Muscle of leg (tissue), 16 donors: ENCODE measurements at places on chromosomes 7 and 10. TPM values are rescaled to one million over a fixed set of nuclear protein-coding genes. Genes with fewer than 3 reads are reported as not detected.

- no peak for DNase-seq
Observed at GRCh38 chr7:3083350-3083749, 39.7 kb upstream of the CARD11 start.

DNA sequence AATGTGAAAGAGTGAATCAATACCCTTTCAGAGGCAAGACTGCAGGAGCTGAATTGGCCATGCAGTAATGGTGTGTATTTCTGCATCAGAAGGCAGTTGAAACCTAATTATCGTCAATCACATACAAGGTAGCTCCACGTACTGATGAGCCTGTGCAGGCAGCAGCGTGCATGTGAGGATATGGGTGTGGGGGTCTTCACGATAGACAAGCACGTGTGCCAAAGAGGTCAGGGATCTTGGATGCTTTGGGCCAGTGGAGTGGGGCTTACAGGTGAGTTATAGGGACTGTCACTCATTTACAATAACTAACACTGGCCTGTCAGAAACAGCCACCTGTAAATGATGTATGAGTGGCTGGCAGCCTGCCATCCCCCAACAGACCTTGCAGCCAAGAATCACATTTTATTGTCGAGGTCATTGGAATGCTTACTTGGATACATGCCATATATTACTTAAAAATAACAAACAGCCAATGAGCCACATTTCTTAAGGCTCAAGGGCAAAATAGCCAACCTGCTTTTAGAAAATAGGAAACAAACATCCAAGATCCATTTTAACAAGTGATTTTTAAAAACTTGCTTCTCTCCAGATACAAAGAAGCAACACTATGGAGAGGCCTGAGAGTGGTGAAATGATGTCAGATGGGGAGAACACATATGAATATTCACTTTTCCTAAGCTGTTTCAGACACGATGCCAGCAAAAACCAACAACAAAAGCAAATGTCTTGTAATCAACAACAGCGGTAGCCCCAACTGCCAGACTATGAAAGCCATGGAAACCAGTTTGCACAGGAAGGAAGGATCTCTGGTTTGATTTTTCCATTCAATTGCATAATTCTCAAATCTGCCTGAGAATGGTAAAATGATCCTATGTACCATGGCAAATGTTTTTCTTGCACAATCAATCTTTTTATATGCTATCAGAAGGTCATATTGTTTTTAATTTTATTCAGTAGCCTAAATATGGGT is 210.7 kb downstream of the SKAP2 start:
- DNase-seq = peak; percentile 15

DNA sequence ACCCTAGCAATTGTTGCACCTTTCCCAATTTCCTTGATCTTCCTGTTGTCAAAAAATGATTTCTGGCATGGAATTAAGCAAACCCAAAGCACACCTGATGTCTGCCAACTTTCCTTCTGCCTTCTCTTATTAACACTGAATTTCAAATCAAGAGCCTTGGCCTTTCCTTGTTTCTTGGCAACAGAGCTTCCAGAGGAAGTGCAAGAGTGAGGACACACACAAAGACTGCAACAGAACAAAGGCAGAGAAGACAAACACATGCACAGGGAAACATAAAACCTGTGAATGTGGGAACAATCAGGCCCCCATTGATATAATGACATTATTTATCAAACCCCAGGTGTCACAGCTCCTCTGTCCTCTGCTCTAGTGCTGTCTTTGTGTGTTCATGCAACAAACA is 73.0 kb upstream of the IL6 start:
- peak; percentile 43 for DNase-seq

DNA sequence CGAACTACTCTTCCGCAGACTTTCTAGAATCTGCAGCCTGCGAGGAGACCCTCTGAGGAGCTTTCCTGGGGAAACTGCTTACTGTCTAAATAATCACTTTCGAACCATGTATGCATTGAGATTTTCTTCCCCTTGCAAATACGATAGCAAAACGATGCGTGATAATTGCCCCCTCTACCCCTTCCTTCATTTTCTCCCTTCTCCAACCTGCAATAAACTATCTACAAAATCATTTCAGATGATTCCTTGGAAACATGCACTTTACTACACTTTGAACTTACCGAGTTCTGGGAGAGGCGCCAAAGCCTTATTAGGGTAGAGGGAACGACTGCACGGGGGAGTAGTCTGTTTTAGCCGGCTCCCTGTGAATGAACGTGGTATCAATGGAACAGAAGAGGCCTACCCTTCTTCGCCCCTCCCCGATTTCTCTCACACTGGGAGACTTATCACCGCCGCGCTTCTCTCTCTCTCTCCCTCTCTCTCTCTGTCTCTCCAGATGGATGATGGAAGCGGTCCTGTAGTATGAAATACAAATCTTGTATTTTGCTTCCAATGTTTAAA is at the start of gene FGFBP3:
FGFBP3 (minus strand) TSS at position 370 of the 561 bp plus-strand sequence. CDS start 517 bp downstream, outside the sequence.
- DNase-seq = peak; percentile 81

- no peak for DNase-seq
Observed at GRCh38 chr7:51077316-51077986, 239.2 kb downstream of the COBL start.

GRCh38 chr7:16891338-16891737 is 9.6 kb upstream of the AGR3 start:
- DNase-seq = peak; percentile 73

GRCh38 chr7:67608806-67609205 is 612.2 kb downstream of the TYW1 start:
- DNase-seq = no peak

DNA sequence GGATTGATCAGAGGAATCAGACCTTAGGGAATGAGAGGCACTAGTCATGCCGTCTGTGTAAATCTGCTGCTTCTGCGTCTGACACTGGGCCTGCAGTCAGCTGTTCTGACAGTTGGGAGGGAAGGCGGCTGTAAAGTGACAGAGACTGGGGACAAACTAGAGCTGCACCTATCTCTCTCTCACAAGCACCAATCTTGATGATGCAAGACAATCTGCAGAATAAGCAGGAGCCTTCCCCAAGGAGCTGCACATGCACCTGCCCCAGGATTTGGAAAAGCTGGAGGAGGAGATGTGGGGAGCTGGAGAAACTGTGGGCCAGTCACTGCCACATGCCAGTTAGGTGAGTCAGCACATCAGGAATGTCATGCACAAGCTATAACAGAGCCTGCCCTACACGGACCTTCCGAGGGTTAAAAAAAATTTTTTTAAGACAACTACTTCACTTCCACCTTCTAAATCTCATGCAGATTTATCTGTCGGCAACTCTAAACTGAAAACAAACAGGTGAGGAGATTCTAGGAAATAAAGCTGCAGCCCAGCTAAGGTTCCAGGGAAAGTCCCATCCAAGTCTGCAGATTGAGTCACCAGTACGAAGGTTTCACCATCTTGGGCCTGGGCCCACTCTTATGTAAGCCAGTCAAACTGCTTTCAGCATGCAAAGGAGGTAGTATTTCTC is 39.2 kb downstream of the ENO4 start:
- DNase-seq = no peak

- DNase-seq = peak; percentile 31
Observed at GRCh38 chr7:135774284-135774683, 25.7 kb upstream of the FAM180A start.

DNA sequence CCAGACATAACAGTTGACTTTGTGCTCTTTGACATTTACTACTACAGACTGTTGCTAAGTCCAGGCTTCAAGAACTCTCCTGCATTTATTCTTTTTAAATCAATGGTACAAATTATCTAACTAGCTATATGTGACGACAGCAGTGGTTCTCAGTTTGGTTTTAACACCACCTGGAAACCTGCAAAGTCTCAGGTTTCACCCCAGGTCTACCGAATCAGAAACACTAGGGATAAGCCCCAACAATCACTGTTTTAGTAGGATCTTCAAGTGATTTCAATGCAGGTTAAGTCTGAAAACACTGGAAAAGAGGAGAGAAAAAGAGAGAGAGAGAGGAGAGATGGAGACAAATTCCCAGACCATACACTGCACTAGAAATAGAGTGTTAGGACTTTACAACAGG is 519.0 kb downstream of the PCDH15 start:
- no peak for DNase-seq

GRCh38 chr7:73742338-73742752 is 3.7 kb upstream of the ABHD11 start:
- no peak for DNase-seq

DNA sequence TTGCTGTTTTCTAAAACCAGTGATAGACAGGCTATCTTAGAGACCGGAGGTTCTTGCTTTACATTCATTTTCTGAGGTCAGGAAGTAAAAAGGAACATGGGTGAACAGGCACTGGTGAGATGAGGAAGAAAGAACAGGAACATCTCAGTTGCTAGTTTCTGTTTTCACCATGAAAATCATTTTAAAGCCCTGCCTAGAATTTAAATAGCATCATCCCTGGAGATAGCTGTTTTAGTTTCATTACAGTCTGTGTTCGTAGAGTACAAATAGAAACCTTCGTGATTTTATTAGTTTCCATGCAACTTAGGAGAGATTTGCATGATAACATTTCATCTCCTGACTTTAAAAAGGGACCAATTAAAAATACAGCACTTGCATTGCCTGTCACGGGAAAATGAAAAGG is 14.7 kb downstream of the KCNMA1 start:
- peak; percentile 70 for DNase-seq

DNA sequence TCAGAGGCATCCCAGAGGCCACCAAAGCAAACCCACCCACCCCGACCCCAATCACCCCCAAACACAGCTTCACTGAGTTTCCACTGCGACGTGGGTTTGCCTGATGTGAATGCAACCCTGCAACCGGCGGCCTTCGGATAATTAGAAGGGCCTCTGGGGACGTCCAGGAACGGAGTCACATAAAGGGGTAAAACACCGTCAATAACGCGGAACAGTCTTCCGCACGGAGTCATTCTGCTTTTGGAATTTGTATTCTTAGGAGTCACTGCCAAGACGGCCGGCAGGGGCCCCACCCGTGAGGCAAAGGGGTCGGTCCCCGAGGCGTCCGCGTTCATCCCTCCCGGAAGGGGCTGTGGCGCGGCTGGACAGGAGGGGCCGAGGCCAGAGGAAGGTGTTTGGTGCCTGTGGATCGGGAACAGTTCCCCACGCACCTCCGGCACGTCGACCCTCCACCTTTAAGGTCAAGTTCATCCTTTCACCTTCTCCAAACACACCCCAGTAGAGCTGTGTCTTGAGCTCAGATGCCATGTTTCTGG is 36.7 kb upstream of the PDGFA start:
- DNase-seq = no peak

- no peak for DNase-seq
Observed at GRCh38 chr10:75377869-75378268, 23.7 kb downstream of the ZNF503 start.

DNA sequence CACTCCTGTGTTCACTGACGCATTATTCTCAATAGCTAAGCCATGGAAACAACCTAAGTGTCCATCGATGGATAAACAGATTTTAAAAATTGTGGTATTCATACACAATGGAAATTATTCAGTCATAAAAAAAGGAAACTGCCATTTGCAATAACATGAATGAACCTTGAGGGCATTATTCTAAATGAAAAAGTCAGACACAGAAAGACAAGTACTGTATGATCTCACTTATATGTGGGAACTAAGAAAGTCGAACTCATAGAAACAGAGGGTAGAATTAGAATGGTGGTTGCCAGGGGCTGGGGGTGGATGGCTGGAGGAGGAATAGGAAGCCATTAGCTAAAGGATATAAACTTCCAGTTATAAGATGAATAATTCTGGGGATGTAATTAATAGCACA is 71.8 kb downstream of the JAZF1 start:
- no peak for DNase-seq

GRCh38 chr7:17706734-17707133 is 233.6 kb downstream of the SNX13 start:
- DNase-seq = peak; percentile 55

GRCh38 chr7:114740095-114740494 is 181.8 kb upstream of the MDFIC start:
- DNase-seq = no peak

- no peak for DNase-seq
Observed at GRCh38 chr7:108535744-108536143, 9.8 kb upstream of the PNPLA8 start.

DNA sequence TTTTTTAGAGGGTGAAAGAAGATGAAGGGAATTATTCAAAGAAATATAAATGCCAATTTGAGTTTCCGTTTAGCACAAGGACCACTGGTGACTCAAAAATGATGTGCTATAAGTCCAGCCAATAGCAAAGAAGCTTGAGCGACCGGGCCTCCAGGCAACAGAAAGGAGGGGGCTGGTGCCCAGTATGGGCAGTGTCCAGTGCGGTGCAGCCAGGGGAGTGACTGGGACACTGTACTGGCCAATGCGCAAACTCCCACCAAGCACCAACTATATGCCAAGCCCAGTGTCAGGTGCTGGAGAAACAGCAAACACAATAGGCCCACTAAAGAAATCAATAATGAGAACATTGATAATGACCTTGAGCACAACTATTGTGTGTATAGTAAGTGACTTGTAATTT is 10.2 kb upstream of the OPALIN start:
- no peak for DNase-seq

DNA sequence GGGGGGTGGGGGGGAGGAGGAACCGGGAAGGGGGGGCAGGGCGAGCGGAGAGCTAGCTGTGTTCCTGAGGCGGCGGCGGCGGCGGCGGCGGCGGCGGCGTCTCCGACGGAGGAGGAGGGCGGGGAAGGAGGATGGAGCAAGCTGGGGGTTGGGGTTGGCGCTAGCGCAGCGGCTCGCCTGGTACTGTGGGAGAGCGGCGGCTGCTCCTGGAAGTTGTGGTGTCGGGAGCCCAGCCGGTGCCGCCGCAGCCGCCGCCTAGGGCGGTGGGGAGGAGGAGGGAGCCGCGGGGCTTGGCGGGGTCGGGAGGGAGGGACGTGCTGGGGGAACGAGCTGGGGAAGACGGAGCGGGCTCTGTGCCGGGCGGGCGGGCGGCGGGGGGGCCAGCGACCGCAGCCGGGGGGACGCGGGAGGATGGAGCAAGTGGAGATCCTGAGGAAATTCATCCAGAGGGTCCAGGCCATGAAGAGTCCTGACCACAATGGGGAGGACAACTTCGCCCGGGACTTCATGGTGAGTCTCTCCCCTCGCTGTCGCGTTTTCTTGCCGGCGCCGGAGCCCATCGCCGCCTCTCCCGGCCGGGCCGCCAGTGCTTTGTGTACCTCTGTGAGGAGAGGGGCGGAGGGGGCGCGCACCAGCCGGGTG is at the start of gene PTPN12:
PTPN12 (plus strand) TSS at position 160 of the 642 bp plus-strand sequence; CDS start at position 412, 252 bp downstream.
- no peak for DNase-seq

C10orf143 gene
- total RNA-seq = 1.1 TPM

SLC13A1 gene
- not detected for total RNA-seq

CDC14C gene
- 0.04 TPM for total RNA-seq

SPDYE17 gene
- not detected for total RNA-seq

CPA4 gene
- total RNA-seq = 2.0 TPM

TMEM225B gene
- 0.89 TPM for total RNA-seq

ALOX5 gene
- 0.58 TPM for total RNA-seq

HOXA2 gene
- 0.71 TPM for total RNA-seq

OIT3 gene
- 7.9 TPM for total RNA-seq

MBL2 gene
- not detected for total RNA-seq

IFIT1 gene
- total RNA-seq = 58.4 TPM

CLRN3 gene
- total RNA-seq = 0.09 TPM

SAMD9L gene
- total RNA-seq = 11.8 TPM
